ENCODE measurements at places on chromosomes 7 and 10.

GRCh38 chr10:93346694-93347093, 135.4 kb downstream of the MYOF start:
- DNase-seq: no peak

DNA sequence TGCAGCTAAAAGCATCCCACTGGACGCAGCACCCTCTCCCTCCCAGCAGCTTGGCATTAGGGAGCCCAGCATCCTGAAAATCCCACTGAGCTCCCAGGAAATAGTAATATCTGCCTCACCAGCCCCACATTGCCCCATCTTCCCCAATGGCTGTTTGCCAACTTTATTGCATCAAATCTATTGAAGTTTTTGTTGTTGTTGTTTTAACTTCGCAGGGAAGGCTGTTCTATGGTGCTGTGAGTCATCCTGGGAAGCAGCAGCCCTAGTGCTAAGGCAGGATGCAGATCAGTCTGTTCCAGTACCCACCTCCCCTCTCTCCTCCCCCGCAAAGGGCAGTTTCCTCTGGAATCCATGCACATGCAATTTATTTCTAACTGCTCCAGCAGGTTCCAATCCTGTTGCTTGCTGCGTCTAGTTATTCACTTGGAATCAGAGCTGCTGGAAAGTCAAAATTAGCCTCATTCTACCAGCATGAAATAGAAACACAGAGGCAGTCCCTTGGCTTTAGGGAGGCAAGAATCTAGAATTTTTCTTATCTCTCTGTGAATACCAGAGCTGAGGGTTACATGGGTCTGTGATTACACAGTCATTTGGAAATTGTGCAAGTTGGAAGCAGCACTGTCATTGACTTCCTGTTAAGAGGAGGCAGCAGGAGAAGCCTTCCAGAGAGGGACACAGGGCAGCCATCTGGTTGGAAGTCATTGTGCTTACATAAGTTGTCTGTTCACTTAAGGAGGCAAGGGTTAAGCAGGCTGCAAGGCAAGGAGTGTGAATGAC, 115.9 kb upstream of the CACUL1 start:
- peak; percentile 33 for DNase-seq

DNA sequence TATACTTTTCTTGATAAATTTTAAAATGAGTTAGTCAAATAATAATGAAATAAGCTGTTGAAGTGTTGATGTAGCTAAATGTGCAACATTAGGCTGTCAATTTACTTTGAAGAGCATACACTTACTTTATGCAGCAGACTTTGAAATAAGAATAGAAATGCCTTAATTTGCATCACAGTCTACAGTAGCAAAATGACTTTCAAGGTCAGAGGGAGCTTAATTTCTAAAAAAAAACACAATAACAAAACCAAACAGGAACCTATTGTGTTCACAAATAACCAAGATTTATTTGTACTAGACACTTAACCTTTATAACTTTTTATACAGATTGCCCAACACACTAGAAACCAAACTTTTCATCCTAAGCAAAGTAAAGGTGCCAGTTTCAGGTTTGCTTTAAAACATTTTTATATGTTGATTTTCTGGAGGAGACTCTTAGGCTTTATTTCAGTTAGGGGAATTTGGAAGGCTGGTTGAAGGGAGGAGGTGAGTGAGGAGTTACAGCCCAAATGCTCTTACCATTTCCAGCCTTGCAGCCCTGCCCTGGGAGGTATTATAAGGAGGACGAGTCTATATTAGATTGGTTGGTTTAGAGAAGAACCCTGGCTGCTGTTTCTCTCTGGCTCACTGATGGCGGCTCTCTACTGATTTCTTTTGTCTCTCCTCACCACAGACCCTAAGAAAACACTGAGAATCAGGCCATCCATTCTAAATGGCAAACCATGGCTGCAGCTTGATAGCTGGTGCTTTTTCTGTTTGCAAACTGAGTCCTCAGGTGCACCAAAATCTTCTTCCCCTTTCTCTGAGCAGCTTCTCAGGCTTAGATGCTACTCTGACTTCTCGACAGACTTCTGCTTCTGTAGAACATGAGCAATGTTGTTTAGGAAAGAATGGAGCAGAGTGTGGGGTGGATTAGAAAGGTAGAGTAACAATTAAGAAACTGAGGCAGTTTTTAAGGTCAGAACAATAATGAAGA, 55.2 kb upstream of the RPA3 start:
- no peak for DNase-seq

- no peak for DNase-seq
Observed at GRCh38 chr10:30940256-30940655, 91.4 kb downstream of the ZNF438 start.

- no peak for DNase-seq
Observed at GRCh38 chr7:145812218-145812617, 304.4 kb upstream of the CNTNAP2 start.

GRCh38 chr10:120318862-120319261, 138.2 kb upstream of the PLPP4 start:
- DNase-seq: no peak

DNA sequence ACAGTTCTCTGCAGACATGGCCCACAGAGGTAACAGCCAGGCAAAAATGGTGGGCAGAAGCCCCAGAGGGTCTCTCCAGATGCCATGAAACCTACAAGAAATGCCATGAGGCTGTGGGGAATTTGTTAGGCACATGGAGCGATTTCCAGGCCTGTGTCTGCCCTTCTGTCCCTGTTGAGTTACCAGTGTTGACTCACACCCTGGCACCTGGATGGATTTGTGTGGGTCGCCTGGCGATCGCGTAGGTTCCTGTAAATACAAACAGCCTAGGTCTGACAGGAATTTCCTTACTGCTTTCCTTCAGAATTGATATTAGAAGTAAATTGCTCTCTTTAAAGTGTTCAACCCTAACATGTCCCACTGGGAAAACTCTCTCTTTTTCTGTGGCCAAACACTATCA, 164.9 kb upstream of the EEPD1 start:
- no peak for DNase-seq

- DNase-seq: no peak
Observed at GRCh38 chr10:110335314-110336064, 30.8 kb upstream of the SMNDC1 start.

DNA sequence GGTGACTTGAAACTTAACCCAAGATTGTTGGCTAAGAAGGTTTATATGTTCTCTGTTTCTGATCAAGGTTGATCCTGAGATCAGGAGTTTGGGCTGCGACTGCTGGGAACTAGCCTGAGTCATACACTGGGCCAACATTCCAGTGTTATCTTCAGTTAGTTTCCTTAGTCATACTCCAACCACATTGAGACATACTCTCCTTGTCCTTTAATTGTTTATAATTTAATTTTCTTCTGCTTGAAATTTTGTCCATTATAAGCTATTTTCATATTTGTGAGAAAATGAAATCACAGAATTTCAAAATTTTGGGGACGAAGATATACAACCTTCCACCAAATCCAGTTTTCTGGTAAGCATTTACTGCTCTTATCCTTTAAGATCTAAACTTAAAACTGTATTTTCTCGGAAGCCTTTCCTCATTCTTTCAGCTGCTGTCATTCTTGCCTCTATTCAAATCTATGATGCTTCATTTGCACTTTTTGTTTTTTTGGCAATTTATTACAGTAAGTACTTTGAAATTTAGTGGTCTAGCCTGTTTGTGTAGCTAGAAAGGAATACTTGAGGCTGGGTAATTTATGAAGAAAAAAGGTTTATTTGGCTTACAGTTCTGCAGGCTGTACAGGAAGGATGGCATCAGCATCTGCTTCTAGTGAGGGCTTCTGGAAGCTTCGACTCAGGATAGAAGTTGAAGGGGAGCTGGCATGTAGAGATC, 63.4 kb upstream of the POT1 start:
- peak; percentile 47 for DNase-seq

- no peak for DNase-seq
Observed at GRCh38 chr7:74672343-74672915, 14.9 kb downstream of the GTF2I start.

DNA sequence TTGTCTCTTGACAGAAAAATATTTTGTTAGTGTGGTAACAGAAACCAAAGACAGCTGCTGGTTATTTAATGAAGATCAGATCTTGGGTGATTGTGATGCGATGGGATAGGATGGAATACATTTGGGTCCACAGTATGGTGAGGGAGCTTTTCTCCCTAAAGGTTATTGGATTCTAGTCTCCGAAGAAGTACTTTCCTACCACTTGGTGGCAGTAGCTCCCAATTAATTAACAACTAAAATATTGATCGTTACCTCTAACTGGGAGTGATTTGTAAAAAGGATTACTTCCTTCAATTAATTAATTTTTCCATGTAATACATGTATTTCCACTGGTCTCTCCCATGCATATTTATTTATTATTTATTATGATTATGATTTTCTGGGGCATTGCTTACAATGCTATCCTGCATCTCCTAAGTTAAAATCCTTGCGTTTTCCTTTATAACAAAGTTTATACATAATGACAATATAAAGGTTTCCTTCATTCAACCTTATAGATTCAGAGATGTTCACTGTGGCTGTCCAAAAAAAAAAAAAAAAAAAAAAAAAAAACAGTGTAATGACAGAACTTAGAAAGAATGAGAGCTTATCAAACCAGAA, 25.6 kb downstream of the TMEM196 start:
- peak; percentile 39 for DNase-seq

GRCh38 chr7:117659531-117660011, 179.7 kb downstream of the CFTR start:
- no peak for DNase-seq

- DNase-seq: no peak
Observed at GRCh38 chr10:2942938-2943337, 124.4 kb upstream of the PFKP start.

DNA sequence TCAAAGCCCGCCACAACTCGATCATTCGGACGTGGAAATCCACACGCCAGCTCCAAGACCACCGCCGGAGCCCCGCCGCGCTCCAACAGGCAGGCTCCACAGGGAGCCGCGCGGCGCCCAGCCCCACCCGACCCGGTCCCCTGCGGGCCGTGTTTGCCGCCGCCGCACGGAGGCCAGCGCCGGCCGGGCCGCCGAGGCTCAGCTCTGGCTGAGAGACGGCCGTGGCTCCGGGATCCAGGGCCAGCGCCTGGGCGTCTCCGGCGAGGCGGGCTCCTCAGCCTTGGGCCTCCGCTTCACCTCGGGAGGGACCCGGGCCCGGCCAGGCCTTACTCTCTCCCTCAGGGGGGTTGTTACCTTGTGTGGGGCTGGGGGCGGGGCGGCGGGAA, 333 bp downstream of the SMNDC1 start:
- DNase-seq: no peak

DNA sequence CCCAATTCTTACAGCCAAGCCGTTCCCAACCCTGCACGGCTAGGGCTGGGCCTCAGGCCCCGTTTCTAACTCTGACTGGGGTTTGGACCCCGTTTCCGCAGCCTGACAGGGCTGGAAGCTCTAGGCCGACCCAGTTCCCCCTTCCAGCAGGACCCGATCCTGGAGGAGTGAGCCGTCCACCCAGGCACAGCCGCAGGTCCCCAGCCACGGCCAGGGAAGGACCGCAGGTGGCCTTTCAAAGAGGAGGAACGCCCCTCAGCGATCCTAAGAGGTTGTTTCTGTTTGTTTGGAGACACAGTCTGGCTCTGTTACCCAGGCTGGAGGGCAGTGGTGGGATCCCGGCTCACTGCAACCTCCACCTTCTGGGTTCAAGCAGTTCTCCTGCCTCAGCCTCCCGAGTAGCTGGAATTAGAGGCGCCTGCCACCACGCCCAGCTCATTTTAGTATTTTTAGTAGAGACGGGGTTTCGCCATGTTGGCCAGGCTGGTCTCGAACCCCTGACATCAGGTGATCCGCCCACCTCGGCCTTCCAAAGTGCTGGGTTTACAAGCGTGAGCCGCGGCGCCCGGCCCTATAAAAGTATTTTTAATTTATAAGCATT, 778 bp upstream of the GET4 start:
- no peak for DNase-seq

DNA sequence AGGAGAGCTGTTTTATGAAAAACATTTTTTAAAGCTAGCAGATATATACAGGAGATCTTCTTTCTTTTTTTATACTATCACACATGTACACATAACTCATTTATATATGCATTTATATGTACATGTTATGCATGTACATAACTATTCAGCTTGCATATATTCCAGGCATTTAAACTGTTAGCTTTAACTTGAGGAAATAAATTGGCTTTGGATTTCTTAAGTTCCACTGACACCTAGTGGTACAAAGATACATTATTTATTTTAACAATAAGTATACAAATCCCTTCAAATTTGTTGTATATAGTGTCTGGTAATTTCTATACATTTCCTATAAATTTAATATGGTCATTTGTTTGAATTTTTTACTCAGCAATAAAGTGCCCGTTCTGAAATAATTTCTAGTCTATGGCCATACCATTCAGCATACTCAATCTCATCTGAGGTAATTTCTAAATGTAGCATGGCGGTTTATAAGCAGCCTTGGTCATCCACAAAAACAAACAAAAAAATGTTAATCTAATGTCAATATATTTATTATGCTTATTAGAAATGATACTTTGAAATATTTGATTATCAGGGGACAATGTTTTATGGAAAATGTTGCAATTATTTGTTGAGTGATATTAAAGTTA, 11.6 kb downstream of the ZDHHC6 start:
- DNase-seq: no peak

- DNase-seq: no peak
Observed at GRCh38 chr10:46528675-46529615, 27.5 kb downstream of the GPRIN2 start.

DNA sequence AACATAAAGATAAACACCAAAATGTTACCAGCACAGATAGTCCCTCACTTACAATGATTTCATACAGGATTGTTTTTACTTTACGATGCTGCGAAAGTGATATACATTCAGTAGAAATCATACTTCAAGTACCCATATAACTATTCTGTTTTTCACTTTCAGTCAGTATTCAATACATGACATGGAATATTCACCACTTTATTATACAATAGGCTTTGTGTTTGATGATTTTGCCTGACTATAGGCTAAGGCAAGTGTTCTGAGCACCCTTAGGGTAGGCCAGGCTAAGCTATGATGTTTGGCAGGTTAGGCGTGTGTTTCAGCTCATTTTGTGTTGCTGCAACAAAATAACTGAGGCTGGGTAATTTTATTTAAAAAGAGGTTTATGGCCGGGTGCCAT, 155.0 kb downstream of the RTKN2 start:
- no peak for DNase-seq

DNA sequence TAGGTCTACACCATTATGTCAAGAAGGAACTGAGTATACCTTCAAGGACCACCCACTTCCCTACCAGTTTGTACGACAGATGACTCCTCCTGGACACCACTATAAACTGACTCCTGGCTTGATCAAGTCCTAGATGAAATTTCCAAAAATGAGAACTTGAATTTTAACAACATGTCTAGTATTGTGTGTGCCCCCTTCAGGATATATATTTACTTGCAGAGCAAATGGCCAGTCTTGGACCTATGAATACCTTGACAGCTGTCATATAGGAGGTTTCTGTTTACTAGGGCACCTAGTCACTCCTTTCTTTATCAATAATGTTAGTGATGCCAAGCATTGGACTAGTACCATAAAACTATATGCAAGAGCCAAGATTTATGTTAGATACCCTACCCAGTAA, 94.1 kb upstream of the TMEM26 start:
- no peak for DNase-seq

GRCh38 chr7:45893996-45894664, 5.8 kb downstream of the IGFBP1 start:
- DNase-seq: no peak
